ENCODE measurements at places on chromosomes 6 and 20.

DNA sequence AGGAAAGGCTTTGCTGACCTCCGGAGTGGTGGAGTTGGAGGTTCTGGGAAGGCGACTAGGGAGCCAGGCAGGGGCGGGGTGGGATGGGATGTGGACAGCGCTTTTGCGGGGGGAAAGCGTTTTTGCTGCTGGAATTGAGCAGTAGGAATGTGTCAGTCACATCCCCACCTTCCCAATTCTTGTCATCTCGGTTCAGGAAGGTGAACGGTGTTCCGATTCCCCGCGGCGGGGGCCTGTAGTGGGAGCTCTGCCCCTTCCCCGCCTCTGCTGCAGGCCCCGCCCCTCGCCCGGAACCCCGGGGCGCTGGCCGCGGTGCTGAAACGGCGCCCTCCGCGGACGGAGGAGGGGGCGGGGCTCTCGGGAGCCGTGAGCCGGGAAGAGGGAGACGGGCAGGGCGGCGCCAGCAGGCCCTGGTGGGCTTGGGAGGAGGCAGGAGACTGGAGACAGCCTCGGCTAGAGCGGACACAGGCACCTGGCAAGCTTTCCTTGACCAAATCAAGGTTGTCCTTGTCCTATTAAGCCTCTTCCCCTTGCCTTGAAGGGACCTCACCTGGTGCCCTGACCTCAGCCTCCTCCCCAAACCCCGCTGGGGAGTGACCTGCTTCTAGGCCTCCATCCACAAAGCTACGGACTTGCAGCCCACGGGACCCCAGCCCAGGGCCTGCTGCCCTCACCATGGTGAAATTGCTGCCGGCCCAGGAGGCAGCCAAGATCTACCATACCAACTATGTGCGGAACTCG, at the start of gene LHFPL5:
Gene LHFPL5, plus strand, starts transcription at position 357 of the 741 bp plus-strand sequence. Its CDS starts 319 bp downstream, at position 676.
- peak; percentile 25 for DNase-seq

DNA sequence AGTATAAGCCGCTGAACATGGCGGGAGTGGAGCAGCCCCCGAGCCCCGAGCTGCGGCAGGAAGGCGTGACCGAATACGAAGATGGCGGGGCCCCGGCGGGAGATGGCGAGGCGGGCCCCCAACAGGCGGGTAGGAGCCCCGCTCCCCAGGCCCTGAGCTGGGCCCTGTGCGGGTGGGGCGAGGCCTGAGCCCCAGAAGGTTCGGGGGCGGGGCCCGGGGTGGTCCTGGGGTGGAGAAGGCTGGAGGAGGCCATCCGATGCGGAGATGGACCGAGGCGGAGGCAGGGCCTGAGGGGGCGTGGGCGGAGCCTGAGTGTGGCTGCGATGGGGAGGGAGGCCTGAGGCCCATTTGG, 7.1 kb downstream of the L3MBTL1 start:
- no peak for DNase-seq

- DNase-seq: no peak
These were observed 15.8 kb upstream of the PLCB1 start for GRCh38 chr20:8116067-8116811.

DNA sequence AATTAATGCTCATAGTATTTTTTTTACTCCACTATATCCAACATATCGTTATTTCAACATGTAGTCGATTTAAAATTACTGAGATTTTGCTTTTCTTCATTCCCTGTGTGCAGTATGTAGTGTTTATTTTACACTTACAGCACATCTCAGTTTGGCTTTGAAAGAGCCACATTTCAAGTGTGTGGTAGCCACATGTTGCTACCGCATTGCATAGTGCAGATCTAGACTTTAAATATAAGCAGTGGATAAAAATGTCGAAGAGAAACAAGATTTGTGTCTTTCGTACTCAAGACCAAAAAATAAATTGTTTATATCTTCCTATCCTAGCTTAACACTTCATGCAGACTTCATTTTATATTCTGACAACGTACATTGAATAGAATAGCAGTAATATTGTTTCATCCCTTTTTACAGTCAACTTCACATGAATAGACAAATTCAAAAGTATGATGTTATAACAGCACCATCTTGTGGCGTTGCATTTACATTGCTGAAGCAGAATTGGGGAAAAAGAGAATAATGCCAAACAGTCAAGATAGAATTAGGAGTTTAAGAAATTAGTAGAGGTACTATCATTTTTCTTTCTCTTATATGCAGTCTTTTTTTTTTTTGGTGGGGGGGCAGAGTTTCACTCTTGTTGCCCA, 29.9 kb downstream of the FBXO5 start:
- no peak for DNase-seq

DNA sequence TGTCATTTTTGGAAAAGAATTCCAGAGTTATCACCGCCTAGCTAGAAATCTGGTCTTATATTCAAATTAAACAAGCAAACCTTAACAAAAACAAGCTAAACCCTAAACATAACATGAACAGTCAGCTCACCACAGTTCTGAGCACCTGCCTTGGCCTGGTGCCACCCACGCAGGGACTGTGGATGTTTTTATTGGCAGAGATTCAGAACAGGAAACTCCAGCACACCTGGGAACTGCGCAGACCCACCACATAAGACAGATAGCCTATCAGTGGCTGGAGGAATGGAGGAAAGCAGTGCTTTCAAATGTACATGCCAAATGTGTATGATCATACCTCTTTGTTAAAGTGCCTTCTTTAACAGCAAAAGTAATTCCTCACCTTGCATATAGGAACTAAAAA, 8.9 kb downstream of the SLC16A10 start:
- DNase-seq: no peak

DNA sequence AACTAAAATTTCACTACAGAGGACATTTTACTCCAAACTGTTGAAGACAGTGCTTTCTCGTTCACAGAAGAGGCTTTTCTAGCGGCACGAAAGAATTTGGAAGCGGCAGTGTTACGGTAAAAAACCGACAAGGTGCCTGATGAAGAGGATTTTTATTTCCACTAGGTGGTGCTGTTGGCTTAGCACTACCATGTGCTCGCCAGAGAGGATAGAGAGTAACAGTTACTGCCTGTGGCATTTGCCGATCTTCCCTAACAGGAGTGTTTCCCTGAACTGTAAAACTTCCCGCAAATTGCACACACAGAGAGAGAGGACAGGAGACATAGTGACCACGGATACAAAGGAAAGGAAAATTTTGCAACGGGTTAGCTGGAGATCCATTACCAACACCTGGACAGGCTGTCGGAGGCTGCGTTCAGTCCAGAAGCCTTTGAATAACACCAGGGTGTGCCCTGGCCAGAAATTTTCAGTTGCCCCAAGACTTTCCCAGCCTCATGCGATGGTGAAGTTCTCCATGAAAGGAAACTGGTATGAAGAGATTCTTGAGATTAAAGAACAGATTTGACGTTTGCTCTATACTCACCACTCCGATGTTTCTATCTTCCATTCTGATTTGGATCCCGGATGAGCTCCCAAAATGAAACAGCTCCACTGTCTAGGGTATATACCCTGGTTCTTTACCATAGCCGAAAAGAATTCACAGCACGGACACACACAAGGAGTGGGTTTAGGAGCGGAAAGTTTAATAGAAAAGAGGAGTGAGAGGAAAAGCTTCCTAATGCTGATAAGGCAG, 48.1 kb downstream of the HLA-DPB1 start:
- no peak for DNase-seq

GRCh38 chr6:135904666-135905065, 53.2 kb downstream of the PDE7B start:
- no peak for DNase-seq

DNA sequence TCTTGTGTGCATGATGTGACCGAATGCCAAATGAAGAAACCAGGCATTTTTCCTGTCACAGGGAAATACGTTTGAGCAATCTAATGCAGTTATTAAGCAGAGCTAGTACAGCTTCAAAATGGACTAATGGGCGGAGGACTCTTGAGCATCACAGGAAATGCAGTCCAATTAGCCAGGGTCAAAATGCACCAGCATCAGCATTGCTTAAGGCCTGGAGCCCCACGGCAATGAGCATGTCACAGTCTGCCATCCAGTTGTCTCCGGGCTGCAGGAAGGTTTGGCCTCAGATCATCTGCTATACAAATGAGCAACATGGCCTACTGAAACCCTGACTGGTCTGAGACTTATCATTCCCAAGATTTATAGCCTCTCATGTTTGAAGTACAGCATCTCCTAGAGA, 652.1 kb upstream of the SLC35B3 start:
- DNase-seq: no peak
